ENCODE measurements at places on chromosomes 5 and 9. TPM values are rescaled to one million over a fixed set of nuclear protein-coding genes. Genes with fewer than 3 reads are reported as not detected.

DNA sequence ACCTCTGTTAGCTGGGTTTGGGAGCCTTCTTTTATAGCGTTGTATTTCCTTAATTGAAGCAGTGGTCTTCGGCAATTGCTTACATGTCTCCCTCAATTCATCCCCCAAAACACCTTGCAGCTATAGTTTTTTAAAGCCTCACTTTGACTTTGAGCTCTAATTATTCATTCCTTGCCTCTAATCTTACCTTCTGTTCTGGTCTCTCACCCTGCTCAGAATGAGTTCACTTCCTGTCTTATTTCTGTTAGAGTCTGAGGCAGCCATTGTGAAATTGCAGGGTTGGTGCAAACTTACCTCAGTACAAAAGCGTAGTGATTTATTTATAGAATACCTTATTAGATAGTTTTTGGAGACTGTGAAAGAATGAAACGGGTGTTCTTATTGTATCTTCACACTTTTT lies 35.0 kb downstream of the AOPEP start:
- DNase-seq = no peak

DNA sequence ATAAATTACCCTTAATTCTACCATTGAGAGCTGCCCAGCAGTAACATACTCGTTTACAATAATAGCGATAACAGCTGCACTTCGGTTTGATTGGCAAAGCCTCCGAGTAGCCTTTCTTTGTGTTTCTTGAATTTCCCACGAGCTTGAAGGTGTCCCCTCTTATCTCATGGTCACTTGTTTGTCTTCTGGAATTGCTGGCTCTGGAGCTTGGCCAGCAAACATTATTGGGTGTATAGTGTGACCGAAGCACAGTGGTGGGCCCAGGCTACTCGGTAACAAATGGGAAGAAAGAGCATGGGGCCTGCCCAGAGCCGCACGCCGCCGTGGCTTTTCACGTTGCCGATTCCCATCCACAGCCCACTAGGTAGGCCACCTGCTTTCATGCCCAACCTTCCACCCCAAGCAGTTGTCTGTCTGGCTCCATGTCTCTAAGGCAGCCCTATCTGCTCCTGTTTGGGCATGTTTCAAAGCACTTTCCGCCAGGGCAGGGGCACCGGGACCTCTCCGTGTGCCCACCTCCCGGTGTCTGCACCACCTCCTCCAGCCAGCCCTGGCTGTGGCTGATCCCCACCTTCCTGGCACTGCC lies 8.7 kb downstream of the STKLD1 start:
- no peak for DNase-seq

- DNase-seq = no peak
These were observed 219.5 kb upstream of the IZUMO3 start for GRCh38 chr9:24765025-24765756.

GRCh38 chr5:90233476-90233875 lies 176.1 kb downstream of the CETN3 start:
- no peak for DNase-seq

DNA sequence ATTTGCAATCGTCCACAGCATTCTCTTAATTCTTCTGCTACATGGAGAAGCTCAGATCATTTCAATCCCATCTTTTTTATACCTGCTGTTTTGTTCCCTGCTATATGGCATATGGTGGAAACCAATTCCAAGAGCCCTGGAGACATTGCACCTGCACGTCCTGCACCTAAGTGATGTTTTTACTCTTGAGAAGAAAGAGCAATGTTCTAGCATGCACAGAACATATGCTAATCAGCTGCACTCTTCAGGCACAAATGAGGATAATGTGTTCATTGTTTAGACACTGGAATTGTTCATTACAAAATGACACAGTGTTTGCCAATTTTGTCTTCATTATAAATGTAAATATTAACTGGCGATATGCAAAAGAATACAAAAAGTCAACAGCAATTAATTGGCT lies 935.8 kb downstream of the TLE4 start:
- no peak for DNase-seq

DNA sequence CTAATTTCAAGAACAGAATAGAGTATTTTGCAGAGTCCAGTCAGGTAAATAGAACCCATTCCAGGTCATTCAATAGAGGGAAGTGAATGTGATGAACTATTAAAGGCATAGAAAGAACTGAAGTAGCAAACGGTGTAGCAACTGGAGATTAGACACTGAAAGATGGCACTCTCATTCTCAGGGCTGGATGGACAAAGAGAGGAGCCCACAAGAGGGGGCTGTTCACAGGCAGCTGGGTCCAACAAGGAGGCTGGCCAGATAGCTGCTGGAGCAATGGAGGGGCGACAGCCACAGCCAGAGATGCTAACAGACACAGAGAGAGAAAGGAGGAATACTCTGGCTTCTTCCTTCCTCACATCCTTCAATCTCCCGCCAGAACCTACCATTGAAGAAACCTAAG lies 93.1 kb upstream of the SMARCA2 start:
- DNase-seq = no peak

PHF2 gene
- 32.9 TPM for total RNA-seq

GFI1B gene
- not detected for total RNA-seq

SEMA6A gene
- 12.8 TPM for total RNA-seq

DNA sequence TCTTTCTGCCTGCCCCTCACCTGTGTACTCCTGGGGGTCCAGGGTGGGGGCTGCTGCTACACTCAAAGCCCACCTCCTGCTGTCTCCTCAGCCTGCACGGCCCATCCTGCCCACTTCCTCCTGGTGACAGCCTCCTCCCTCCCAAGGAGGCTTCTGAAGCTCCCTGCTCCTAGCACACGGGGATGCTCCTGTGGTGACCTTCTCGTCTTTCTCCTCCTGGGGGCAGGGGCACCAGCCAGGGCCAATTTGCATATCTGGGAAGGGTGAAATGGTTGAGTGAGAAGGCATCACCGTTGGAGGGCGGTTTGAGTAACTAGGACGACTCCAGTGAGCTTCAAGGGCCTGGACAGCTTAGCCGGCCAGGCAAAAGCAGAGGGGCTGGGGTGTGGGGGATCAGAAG lies 51.9 kb upstream of the COL5A1 start:
- no peak for DNase-seq

- peak; percentile 65 for DNase-seq
These were observed 25.7 kb downstream of the RAPGEF1 start for GRCh38 chr9:131714161-131714646.

NAIF1 gene
- total RNA-seq = 12.6 TPM

- no peak for DNase-seq
These were observed 1.6 kb downstream of the C1QTNF3 start for GRCh38 chr5:34041247-34041972.

- DNase-seq = no peak
These were observed 78.3 kb downstream of the PARP8 start for GRCh38 chr5:50744776-50745175.

GRCh38 chr5:9927521-9927997 lies 297.4 kb upstream of the TAS2R1 start:
- DNase-seq = no peak

GRCh38 chr5:52063186-52063585 lies 679.9 kb downstream of the ISL1 start:
- DNase-seq = no peak

DNA sequence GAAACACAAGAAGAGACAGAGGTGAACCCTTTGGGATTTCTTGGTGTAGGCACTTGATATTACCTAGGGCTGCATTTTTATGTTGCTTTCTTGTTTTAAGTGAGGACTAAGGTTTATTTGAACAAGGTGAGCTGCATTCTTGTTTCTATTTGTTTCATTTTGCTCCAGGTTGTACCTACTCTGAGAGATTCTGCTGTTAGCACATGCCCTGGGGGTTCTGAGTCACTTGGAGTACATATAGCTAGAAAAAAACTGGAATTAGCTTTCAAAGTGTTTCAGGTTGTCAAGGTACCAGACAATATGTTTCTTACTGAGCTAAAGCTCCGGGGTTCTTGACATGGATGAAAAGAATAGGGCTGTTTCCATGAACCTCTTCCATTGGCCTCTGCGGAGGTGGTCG lies 299.4 kb downstream of the ICE1 start:
- no peak for DNase-seq

- DNase-seq = peak; percentile 52
These were observed 11.1 kb downstream of the WDR5 start for GRCh38 chr9:134146774-134147493.

SPINK6 gene
- not detected for total RNA-seq

ZDHHC11 gene
- 9.8 TPM for total RNA-seq

- no peak for DNase-seq
These were observed 18.2 kb upstream of the NREP start for GRCh38 chr5:111775224-111775623.

GRCh38 chr5:159052401-159053011 lies 47.2 kb downstream of the EBF1 start:
- DNase-seq = no peak

- no peak for DNase-seq
These were observed 100.1 kb downstream of the PHF2 start for GRCh38 chr9:93676310-93677047.

PLPP7 gene
- 2.0 TPM for total RNA-seq

GRCh38 chr9:125844611-125845010 lies 97.4 kb downstream of the PBX3 start:
- no peak for DNase-seq

DNA sequence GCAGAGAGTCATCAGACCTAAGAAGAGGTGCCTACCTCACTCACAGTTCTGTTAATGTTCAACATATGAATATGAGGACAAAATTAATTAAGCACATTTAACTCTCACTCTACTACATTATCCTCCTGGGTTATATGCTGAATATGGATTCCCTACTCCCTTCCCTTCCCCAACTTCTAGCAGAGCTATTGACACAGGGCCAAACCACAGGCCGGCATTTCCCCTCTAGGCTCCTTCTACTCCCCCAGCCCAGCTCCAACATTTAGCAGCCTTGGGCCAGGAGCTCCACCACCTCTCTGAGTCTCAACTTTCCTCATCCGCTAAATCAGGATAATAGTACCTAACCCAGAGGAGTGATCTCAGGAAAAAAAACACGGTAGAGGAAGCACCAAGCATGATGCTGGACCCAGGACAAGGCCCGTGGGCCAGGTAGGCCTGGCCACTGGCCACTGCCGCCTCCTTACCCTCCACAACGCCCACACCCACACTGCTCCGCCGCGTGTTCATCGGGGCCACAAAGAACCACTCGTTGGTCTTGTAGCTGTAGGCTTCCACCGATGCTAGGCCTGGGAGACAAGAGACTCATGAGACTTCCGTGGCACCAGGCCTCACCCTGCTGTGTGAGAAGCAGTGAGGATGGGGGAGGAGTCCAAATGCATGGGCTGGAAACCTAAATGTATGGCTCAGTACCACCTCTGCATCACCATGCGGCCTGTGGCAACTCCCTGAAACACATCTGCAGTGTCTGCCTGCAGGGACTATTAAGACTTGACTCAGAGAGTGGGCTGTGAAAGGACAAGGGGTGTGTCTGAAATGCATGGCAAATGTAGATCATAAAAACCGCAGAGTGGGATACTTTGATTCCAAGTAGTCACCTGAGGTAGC lies 98.8 kb downstream of the KLHL3 start:
- DNase-seq = no peak

- DNase-seq = peak; percentile 53
These were observed 28.1 kb downstream of the NTRK2 start for GRCh38 chr9:84697509-84698114.

DNA sequence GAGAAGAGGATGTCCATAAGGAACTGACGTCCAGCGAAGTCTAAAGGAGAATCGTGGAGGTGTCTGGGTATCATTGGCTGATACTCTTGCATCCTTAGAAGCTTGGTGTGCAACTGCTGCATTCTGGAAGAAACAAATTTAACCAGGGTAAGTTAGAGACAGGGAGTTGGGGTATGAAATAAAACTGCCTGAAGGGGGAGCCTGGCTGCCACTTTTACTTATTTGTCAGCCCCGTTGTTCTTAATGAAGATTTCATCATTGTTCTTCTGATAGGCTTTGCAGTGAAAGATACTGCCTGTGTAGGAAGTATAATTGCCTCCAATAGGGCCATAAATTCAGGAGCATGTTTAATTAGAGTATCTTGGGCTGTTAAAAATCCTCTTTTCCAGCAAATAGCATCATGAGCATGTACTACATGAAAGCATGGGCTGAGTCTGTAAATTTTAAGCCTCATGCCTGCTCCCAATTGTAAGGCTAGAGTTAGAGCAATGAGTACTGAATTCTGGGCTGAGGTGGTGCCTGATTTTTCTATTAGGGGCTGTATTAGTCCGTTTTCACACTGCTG lies 1264.5 kb upstream of the ACO1 start:
- no peak for DNase-seq

- DNase-seq = no peak
These were observed 43.0 kb downstream of the GNAQ start for GRCh38 chr9:77988630-77989029.

DNA sequence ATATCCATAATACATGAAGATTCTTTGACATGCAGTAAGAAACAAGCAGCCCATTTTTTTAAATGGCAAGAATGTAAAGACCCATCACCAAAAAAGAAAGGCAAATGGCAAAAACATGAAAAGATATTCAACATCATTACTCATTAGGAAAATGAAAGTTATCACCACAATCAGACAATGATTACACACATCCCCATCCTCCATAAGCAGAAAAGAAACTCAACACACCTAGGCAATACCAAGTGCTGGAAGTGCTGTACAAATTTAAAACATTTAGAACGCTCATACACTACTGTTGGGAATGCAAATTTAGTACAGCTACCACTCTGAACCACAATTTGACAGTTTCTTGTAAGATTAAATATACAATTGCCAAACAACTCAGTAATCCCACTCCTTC lies 466.7 kb downstream of the ACTL7B start:
- no peak for DNase-seq

DNA sequence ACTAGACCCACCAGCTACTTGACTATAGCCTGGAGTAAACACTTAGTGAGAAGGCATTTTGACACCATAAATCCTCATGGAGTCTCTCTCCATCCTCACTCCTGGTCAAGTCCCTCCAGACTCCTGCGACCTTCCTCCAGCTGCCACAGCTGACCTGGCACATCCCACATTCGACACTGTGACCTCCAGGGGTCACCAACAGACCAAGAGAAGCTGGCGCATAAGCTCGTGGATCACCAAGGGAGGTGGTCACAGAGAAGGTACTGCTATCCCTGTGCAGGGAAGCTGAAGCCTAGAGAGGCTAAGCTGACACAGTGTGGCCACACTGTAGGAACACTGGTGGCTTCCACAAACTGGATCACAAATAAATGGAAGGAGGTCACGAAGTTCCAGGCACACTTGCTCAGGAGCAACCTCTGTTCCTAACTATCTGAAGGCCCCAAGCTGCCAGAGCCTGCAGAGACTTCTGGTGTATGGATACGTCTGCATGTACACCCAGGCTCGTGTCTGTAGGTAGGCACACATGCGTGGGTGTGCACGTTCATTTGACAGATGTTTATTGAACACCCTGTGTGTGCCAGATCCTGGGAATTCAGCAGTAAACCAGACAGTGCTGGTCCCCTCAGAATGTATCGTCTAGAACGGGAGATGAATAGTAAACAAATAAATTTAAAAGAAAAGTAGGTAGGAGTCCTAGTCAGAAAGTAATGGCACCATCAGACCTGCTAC lies 104.4 kb downstream of the C5orf15 start:
- no peak for DNase-seq

IGIP gene
- total RNA-seq = 10.5 TPM

GRCh38 chr5:88979244-88979643 lies 96.3 kb upstream of the MEF2C start:
- no peak for DNase-seq

GRCh38 chr9:91904588-91905236 lies 45.3 kb downstream of the ROR2 start:
- no peak for DNase-seq

OBP2B gene
- total RNA-seq = 35.2 TPM

Data from prostate gland (tissue), 2 donors.